ENCODE measurements at places on chromosomes 1 and 21. TPM values are rescaled to one million over a fixed set of nuclear protein-coding genes. Genes with fewer than 3 reads are reported as not detected.

The SLC45A3 gene
- polyA plus RNA-seq = 1.9 TPM

The PGLYRP3 gene
- not detected for polyA plus RNA-seq

The SLC26A9 gene
- polyA plus RNA-seq = not detected

The SPATA17 gene
- not detected for polyA plus RNA-seq

The CELA3B gene
- not detected for polyA plus RNA-seq

The ANGPTL3 gene
- not detected for polyA plus RNA-seq

The RHBDL2 gene
- not detected for polyA plus RNA-seq

Data from IgD-negative memory B cell (primary cell).